ENCODE measurements at places on chromosomes 2 and 18.

DNA sequence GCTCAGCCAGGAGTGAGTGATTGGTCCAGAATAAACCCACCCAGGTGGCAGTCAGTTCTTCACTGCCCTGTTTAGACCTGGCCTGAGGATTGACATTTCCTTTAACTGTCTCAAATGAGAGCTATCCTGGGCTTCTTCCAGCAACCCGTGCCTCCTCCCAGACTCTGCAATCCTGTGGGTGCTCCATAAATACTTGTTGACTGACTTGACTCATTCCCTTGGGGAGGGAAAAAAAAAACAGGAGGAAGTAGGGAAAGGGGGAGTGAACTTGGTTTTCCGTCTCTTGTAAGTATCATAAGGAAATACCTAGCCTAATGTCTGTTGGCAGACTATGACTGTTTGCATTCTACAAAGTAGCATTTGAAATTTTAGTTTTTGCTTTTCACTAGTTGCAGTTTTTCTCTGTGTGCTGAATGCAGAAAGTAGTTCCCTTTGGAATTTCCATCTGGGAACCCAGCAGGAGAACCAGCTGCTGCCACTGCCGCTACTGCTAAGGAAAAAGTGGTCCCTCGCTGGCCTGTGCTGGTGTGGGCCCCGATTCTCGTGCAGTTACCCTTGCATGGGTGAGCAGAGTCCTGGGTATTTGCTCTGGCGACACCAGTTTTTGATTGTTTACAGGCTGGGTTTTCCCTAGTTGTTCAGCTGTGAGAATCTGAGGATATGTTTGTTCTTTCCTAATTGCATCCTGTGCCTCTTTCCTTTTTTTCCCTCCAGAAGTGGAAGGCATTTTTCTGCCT is 78.8 kb downstream of the TGOLN2 start:
- H3K27ac ChIP-seq, result peak overlapping the region; percentile 92
- H3K4me3 ChIP-seq, result peak overlapping the region; percentile 20
- no peak for DNase-seq
- no peaks in the 10 kb centered on the region for H3K27me3 ChIP-seq
- peaks cover 70% of the 10 kb centered on the region for H3K4me1 ChIP-seq
- H3K36me3 ChIP-seq, result no peaks in the 10 kb centered on the region

- H3K4me3 ChIP-seq, result no peak overlapping the region
- H3K4me1 ChIP-seq, result no peaks in the 10 kb centered on the region
- no peaks in the 10 kb centered on the region for H3K36me3 ChIP-seq
- DNase-seq, result no peak
- no peak overlapping the region for H3K27ac ChIP-seq
Measured at GRCh38 chr2:42888321-42889245, 96.2 kb upstream of the HAAO start.

GRCh38 chr2:234686088-234686890 is 189.4 kb upstream of the ARL4C start:
- H3K4me3 ChIP-seq, result no peak overlapping the region
- peaks cover 50% of the 10 kb centered on the region for H3K4me1 ChIP-seq
- H3K36me3 ChIP-seq, result no peaks in the 10 kb centered on the region
- H3K27ac ChIP-seq, result peak overlapping the region; percentile 92

DNA sequence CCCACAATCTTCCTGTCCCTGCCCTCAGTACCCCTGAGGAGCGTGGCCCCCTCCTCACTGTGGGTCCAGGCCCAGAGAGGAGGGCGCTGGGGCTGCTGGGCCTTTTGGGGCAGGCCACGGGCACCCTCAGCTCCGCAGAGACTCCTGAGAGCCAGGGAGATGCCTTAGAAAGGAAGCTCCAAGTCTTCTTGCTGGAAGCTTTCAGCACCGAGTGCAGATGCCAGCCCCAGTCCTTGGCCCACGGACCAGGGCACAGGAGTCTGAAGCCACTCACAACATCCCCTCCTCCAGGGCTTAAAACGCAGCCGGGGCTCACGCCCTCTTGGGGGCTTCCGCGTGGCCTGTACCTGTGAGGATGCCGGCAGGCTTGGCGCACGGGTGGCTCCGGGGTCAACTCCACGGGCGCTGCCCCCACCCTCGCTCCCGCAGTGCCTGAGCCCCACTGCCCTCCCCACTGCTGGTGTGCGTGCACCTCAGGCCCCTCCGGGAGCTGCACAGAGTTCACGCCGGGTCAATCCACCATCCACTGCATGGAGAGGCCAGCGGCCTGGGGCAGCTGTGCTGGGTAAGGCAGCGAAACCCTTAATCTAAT is 72.1 kb upstream of the CTDP1 start:
- H3K4me3 ChIP-seq, result no peak overlapping the region
- DNase-seq, result no peak
- H3K27me3 ChIP-seq, result peaks cover 22% of the 10 kb centered on the region

GRCh38 chr18:62715759-62716615 is 646 bp downstream of the PHLPP1 start:
- peak overlapping the region; percentile 80 for H3K4me3 ChIP-seq
- H3K4me1 ChIP-seq, result peaks cover 34% of the 10 kb centered on the region
- peak; percentile 35 for DNase-seq
- no peak overlapping the region for H3K27ac ChIP-seq

- no peaks in the 10 kb centered on the region for H3K27me3 ChIP-seq
- no peaks in the 10 kb centered on the region for H3K36me3 ChIP-seq
- peaks cover 33% of the 10 kb centered on the region for H3K4me1 ChIP-seq
- H3K4me3 ChIP-seq, result no peak overlapping the region
Measured at GRCh38 chr18:28766027-28766426, 589.1 kb upstream of the CDH2 start.

DNA sequence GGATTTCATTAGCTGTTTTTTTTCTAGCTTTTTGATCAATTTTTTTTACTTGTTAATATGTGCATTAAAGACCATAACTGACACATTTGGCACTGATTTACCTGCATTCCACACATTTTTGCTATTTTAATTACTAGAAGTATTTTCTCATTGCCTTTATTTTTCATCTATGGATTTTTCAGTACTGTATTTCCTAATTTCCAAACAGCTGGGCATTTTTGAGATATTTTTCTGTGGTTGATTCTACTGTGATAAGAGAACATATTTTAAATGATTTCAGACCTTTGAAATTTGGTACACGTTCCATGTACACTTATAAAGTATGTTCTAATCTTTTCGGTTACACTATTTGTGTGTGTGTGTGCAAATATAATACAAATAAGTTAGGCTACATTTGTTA is 135.3 kb downstream of the PARD3B start:
- no peaks in the 10 kb centered on the region for H3K36me3 ChIP-seq
- H3K27ac ChIP-seq, result no peak overlapping the region
- peaks cover 13% of the 10 kb centered on the region for H3K4me1 ChIP-seq
- DNase-seq, result no peak
- H3K4me3 ChIP-seq, result no peak overlapping the region

DNA sequence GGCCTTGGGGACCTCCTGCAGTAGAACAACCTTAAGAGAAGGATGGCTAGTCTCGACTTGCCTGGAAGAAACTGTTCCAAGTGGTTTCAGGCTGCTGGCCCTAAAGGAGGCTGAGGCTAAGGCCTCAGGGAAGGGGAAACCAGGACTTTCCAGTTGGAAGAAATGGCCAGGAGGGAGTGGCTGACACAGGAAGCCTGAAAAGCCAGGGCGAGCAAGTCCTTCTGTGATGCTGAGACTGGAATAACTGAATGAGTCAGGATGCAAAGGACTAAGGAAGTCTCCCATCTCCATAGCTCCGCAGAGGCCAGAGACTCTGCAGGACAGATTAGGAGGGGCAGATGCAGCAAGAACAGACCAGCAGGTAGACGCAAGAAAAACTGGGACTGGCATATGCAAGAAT is 7.4 kb downstream of the HTRA2 start:
- DNase-seq, result no peak
- H3K36me3 ChIP-seq, result peaks cover 2% of the 10 kb centered on the region
- no peak overlapping the region for H3K27ac ChIP-seq
- H3K4me1 ChIP-seq, result peaks cover under 1% of the 10 kb centered on the region
- H3K4me3 ChIP-seq, result no peak overlapping the region

DNA sequence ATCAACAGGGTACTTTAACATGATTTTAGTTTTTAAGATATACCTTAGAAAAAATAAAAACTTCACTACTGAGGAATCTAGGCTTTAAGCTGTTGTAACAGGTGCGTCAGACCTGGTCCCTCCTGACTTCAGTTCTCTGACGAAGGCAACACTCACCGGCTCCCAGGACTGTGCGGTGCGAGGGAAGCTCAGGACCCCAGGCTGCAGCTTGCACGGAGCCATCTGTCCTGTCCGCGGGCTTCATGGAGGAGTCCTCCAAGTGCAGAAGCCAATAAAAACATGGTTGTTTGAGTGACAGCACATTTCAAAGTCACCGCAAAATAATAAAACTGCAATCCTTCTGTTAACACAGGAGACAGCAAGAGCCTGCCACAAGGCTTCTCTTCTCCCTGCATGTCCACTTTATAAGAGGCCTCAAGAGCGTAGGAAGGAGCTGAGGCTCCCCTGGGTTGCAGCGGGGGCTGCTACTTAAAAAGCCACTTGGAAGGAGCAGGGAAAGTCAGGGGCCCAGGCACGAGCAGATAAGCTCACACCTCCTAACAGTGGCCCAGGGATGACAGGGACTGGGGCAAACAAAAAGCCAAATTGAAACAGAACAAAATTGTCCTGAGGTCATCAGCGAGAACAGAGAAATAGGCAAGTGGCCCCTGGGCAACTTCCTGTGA is 4.6 kb downstream of the HJURP start:
- H3K4me3 ChIP-seq, result no peak overlapping the region
- peaks cover 7% of the 10 kb centered on the region for H3K36me3 ChIP-seq
- no peak overlapping the region for H3K27ac ChIP-seq
- peaks cover 17% of the 10 kb centered on the region for H3K4me1 ChIP-seq

- peak overlapping the region; percentile 98 for H3K27ac ChIP-seq
- no peaks in the 10 kb centered on the region for H3K27me3 ChIP-seq
- H3K36me3 ChIP-seq, result no peaks in the 10 kb centered on the region
- peak; percentile 12 for DNase-seq
Measured at GRCh38 chr2:42141687-42142546, 27.2 kb upstream of the EML4 start.

GRCh38 chr2:208360259-208361076 is 46.1 kb upstream of the PTH2R start:
- no peaks in the 10 kb centered on the region for H3K27me3 ChIP-seq
- H3K4me1 ChIP-seq, result no peaks in the 10 kb centered on the region
- H3K36me3 ChIP-seq, result peaks cover 17% of the 10 kb centered on the region
- H3K4me3 ChIP-seq, result no peak overlapping the region

DNA sequence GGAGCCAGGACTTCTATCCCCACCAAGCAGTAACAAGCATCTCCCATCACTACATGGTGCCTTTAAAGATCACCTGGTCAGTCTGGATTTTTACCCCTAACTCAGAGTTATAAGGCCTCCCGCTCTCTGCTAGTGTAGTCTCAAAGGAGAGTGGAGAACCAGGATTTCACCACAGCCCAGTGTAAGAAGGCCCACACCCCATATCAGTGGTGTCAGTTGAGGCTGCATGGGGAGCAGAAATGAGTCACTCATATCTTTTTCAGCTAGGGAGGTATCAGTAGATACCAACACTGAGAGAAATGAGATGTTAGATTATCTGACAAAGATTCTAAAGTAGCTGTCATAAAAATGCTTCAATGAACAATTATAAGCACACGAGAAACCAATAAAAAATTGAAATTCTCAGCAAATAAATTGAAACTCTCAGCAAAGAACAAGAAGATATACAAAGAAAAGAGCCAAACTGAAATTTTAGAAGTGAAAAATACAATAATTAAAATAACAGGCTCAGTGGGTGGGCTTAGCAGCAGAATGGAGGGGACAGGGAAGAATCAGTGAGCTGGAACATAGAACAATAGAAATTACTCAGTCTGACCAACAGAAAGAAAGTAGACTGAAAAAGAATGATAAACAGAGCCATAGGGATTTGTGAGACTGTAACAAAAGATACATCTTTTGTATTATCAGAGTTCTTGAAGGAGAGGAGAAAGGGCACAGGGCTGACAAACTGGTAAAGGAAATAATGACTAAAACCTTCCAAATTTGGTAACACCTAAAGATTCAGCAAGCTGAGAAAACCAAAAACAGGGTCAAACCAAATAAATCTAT is 257.7 kb downstream of the ANAPC1 start:
- H3K36me3 ChIP-seq, result peaks cover 3% of the 10 kb centered on the region
- DNase-seq, result no peak
- H3K4me3 ChIP-seq, result no peak overlapping the region
- no peaks in the 10 kb centered on the region for H3K4me1 ChIP-seq
- no peaks in the 10 kb centered on the region for H3K27me3 ChIP-seq
- H3K27ac ChIP-seq, result no peak overlapping the region

- no peak for DNase-seq
- H3K4me3 ChIP-seq, result no peak overlapping the region
- H3K36me3 ChIP-seq, result no peaks in the 10 kb centered on the region
- peaks cover 3% of the 10 kb centered on the region for H3K4me1 ChIP-seq
- peaks cover 2% of the 10 kb centered on the region for H3K27me3 ChIP-seq
Measured at GRCh38 chr18:36200354-36200771, 13.1 kb downstream of the MOCOS start.

DNA sequence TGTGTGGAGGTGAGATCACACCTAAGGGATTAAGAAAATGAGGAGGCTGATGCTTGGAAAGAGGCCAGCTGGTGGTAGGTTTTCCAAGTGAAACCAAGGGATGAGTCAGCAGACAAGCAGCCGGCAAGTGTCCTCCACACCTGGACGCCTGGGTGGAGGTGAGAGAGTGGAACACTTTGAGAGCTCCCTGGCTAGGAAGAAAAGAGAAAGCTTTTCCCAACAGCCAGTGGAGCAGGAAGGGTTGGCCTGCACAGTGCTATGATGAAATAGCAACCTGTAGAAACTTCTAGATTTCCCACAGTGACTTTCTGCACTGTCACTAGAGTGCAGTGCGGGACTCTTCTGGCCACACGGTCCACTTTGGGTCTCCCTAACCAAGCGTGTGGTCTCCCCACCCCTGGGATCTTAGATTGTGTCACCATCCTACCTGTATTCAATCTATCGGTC is 19.6 kb upstream of the IL37 start:
- DNase-seq, result no peak
- H3K4me1 ChIP-seq, result no peaks in the 10 kb centered on the region
- H3K27me3 ChIP-seq, result no peaks in the 10 kb centered on the region
- H3K4me3 ChIP-seq, result no peak overlapping the region
- H3K36me3 ChIP-seq, result no peaks in the 10 kb centered on the region

- H3K4me1 ChIP-seq, result peaks cover 6% of the 10 kb centered on the region
- DNase-seq, result no peak
- H3K27ac ChIP-seq, result no peak overlapping the region
- no peaks in the 10 kb centered on the region for H3K27me3 ChIP-seq
- no peak overlapping the region for H3K4me3 ChIP-seq
Measured at GRCh38 chr2:57894381-57894780, 152.2 kb upstream of the VRK2 start.

GRCh38 chr2:188526701-188527100 is 235.0 kb downstream of the GULP1 start:
- H3K27me3 ChIP-seq, result no peaks in the 10 kb centered on the region
- H3K36me3 ChIP-seq, result peaks cover 1% of the 10 kb centered on the region
- peaks cover 4% of the 10 kb centered on the region for H3K4me1 ChIP-seq
- no peak overlapping the region for H3K4me3 ChIP-seq
- DNase-seq, result no peak

DNA sequence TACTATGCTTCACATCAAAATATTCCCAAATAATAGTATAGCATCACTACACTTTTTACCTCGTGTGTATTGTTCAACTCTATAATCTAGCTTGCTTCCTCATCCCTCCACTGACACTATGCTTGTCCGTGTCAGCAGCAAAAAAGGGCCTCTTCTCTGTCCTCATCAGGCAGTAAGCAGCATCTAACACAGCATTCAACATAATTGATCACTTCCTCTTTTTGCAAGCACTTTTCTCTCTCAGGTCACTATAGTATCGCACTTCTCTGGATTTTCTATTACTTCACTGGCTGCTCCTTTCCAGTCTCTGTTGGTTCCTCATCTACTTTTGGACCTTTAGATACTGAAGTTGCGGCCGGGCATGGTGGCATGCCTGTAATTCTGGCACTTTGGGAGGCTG is 64.9 kb upstream of the ZSWIM2 start:
- H3K27ac ChIP-seq, result no peak overlapping the region
- H3K36me3 ChIP-seq, result no peaks in the 10 kb centered on the region
- H3K27me3 ChIP-seq, result no peaks in the 10 kb centered on the region
